ENCODE measurements at places on chromosomes 5 and 9.
A peak's percentile ranks its signal among the peaks of the same experiment; 100 is the strongest.

GRCh38 chr9:134716067-134716466 is 74.5 kb downstream of the COL5A1 start:
- no peak for DNase-seq

- no peak for DNase-seq
Measured at GRCh38 chr5:51657340-51658240, 274.3 kb downstream of the ISL1 start.

- peak; percentile 34 for DNase-seq
Measured at GRCh38 chr5:178590141-178590923, at the start of gene COL23A1. TSS of gene COL23A1 (minus strand) at chr5:178590393.

GRCh38 chr9:96327694-96328352 is 25.8 kb upstream of the HSD17B3 start:
- peak; percentile 58 for DNase-seq

DNA sequence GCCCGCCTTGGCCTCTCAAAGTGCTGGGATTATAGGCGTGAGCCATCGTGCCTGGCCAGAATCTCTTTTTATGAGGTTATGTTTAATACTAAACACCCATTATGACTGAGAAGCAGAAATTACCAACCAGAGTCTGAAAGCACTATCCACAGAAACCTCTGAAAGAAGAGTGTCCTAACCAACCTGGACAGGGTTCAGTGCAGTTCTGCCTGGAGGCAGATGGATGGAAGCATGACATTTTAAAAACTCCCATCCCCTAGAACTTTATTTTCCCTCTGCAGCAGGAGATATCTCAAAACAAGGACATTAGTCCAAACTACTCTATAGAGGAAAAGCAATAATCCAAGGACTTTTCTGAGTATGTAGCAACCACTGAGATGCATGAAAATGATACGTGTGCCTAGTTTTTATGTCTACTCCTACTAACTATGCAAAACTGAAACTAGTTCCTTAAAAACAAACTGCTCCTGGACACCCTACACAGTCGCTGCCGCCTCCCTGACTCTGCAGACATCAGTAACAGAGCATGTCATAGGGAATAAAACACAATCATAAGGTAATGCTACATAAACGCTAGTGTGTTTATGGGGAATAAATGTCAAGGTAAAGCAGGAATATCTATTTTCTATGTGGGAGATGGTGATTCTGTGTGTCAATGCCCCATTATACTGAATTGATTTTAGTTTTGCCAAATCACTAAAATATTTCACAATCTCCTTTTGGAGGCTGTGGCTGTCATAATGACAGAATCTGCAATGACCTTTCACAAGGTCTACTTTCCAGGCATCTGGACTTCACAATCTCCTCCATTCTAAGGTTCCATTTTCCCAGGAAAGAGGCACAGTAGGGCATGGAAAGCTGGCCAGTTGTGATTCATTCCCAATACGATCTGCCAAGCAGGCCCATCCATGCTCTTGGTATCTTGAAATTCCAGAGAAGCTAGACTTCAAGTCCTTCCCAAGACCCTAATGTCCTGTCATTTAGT is 122.8 kb downstream of the SIL1 start:
- no peak for DNase-seq

GRCh38 chr5:79535477-79536192 is 21.7 kb upstream of the HOMER1 start:
- no peak for DNase-seq

GRCh38 chr5:132410451-132411303 is 41.2 kb downstream of the SLC22A5 start:
- DNase-seq, result peak; percentile 89

- no peak for DNase-seq
Measured at GRCh38 chr9:110746211-110746930, 77.8 kb downstream of the MUSK start.

- DNase-seq, result no peak
Measured at GRCh38 chr9:127507751-127508648, 56.7 kb downstream of the LRSAM1 start.

DNA sequence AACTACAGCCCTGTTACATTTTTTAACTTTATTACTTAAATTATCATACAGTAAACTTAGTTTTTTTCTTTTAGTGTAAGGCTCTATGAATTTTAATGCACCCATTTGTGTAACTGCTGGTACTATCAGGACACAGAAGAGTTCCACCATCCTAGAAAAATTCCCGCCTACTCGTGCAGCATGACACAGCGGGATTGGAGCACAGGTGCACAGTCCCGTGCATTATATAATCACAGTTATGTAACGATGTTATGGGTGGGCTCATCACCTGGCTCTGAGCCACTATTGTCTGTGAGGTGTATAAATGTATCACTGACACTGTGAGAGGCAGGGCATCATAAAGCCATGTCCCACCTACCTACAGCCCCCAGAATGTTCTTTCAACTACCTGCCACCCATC is 80.7 kb downstream of the DRD1 start:
- no peak for DNase-seq

DNA sequence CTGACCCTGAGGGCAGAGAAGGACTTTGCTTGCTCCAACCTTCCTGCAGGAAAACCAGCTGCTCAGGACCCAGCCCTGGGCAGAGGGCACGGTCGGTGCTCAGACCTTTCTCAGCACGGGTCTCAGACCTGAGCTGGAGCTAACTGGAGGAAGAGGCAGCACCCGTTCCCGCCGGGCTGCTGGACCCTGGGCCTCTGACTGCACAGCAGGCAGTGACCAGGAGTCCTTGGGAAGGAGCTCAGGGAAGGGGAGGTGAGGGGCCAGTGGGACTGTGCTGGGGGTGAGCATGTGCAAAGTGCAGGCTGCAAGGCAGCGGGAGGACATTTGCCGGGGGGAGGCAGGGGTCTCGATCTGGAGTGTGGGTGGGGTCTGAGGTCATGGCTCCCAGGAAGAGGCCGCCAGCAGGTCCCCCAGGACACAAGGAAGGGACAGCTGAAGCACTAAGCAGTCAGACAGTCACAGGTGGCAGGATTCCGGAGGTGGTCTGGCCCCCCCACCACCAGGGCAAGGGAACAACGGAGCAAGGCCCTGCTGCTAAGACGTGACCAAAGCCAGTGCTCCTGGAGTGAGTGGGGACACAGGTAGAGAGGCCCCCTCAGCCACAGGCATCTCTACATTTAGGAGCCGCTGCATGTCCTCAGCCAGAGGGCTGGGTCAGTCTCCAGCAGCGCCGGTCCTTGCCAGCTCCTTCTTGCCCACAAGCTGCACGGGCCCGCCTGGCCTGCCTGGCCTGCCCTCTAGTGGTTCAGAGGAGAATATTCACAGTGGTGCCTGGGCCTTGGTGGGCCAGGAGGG is 4.8 kb upstream of the DPM2 start:
- peak; percentile 71 for DNase-seq

- no peak for DNase-seq
Measured at GRCh38 chr9:91191411-91192380, 170.0 kb downstream of the AUH start.

GRCh38 chr5:112174959-112175594 is 244.0 kb downstream of the EPB41L4A start:
- DNase-seq, result peak; percentile 29

GRCh38 chr5:181028032-181028819 is 11.8 kb upstream of the BTNL9 start:
- peak; percentile 34 for DNase-seq

- no peak for DNase-seq
Measured at GRCh38 chr9:2018764-2019558, 3.8 kb downstream of the SMARCA2 start.

DNA sequence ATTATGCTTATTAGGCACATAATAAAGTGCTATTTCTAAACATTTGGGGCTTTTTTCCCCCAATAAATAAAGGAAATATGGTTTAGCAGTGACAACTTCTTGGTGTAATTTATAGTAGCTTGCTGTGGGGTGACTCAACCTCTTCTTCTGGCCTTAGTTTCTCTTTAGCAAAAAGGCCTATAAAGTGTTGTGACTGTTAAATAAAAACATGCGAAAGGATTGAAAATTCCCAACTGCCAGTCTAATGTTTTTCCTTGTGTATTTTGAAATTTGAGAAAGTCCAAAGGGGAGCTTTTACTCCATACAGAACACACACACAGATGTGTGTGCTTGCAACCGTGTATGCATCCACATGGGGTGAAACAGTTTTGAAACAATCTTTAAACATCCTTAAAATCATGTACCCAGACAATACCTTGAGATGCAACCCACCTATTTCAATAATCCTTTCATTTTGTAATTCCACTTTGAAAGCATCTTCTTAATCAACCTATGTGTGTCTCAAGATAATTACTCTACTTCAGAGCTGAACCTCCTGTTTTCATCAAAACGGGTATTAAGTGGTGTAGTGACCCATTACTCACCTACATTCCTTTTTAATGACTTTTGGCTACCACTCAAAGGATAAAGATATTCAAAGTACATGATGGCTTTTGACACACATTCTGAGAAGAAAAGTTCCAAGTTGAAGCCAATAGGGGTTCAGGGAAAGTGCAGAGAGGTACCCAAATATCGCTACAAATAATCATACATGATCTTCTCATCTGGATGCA is 123.8 kb downstream of the DROSHA start:
- DNase-seq, result no peak

DNA sequence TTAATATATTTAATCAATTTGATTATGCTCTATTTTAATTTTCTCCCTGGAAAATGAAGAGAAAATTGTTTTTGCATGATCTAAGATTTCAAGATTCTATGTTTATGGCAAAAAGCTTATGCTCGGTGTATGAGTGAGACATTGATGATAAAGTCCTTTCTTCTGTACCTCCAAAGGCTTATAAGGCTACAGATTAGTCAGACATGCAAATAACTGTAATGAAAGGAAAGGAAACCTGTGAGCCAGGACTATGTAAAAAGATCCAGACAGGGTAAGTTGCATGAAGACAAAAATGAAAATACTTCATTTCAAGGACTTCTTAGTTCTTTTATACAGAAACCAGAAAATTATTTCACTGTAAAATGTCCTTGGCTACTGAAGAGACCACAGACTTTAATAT is 52.2 kb upstream of the EDIL3 start:
- no peak for DNase-seq

DNA sequence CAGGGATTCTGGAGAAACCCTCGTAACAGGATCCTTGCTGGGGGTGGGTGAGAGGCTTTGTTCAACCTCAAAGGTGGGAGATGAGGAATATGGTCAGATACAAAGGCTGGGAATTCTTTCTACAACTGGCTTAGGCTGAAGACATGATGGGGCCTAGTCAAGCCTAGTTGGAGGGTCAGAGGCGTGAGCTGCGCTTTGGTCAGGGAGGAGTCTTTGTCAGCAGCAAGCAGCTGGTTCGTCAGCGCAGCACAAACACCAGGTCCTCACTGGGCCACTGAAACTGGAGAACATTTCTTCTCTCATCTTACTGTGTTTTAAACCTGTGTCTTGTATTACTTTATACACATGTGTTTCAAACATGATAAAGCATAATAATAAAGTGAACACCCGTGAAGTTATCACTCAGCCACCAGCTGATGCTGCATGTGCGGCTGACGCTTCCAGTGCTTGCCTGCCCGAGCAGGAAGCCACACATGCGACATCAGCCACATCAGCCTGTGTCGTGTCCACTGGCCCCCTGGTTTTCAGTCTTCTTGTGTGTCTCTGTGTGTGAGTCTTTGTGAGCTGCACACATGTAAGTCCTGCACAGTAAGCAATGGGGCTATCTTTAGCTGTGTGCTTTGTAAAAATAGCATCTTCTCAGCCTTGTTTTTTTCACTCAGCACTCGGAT is 81.5 kb downstream of the WNK2 start:
- no peak for DNase-seq

- DNase-seq, result no peak
Measured at GRCh38 chr5:134440201-134440755, 28.6 kb upstream of the CDKN2AIPNL start.

GRCh38 chr9:88567870-88568269 is 32.9 kb downstream of the NXNL2 start:
- no peak for DNase-seq

DNA sequence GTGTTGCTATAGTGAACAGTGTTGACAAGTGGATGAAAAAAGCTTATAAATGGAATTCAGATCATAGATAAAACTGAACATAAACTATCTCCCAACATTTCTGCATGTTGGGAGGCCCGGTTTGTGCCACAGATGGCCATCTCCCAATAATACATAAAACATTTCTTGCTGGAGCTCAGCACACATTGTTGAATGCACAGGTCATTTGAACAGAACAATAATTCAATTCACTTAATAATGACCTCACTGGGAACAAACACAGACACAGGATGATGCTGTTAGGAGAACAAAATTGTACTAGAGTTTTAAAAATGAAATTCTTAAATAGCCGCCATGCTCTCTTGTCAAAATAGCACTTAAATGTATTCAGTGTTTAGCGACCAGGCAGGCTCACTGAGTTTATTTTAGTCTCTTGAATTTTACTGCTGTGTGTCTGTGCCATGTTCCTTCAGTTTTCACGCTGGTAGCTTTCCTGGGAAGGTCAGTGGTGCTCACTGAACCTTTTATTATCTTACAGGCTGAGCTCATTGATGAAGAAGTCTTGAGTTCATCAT is 85.0 kb upstream of the SSBP2 start:
- no peak for DNase-seq

All from body of pancreas (tissue), 4 donors.